ENCODE measurements at places on chromosomes 13 and 19. TPM values are rescaled to one million over a fixed set of nuclear protein-coding genes. Genes with fewer than 3 reads are reported as not detected.
A peak's percentile ranks its signal among the peaks of the same experiment; 100 is the strongest.

Gene ZNF223
- 7.4 TPM for total RNA-seq

Gene WDFY2
- 4.3 TPM for total RNA-seq

Gene CYP4F11
- total RNA-seq, result not detected

Gene ZNF585A
- total RNA-seq, result 14.8 TPM

Gene C1QTNF9
- total RNA-seq, result 3.5 TPM

Gene RAB4B
- 6.0 TPM for total RNA-seq

Gene FOXO1
- 11.3 TPM for total RNA-seq

DNA sequence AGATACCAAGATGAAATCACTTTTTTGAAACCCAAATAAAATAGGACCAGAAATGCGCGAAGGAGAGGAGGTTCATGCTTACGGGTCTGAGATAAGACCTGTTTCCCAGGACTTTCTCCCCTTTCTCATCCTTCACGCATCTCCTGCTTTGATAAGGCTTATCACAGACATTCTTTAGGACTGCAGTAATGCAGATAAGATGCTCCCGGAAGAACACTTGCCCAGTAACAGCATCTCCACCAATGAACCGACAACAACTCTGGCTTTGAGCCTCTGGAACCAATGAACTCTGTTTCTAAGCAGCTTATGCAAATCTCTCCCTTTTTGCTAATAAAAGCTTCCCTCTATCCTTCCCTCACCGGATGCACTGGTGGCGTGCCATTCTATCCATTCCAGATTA, 783.4 kb upstream of the ARGLU1 start:
- no peak for DNase-seq

GRCh38 chr13:72716776-72717175, 10.7 kb downstream of the MZT1 start:
- no peak for DNase-seq

DNA sequence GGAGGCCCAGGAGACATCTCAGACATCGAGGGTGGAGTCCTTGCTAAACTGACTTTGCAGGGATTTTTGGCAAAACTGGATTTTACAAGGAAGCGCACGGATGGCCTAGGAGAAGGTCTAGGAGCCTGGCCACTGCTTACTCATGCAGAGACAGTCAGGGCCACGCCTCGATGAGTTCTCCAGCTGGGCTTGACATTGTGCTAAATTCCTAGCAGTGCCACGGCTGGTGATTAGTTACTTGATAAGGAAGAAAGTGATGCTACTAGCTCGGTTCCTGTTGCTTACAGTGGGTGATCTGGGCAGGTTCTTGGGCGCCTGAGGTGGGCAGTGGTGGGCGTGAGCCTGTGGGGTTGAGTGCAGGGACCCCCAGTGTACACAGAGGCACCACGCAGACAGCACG, 143.4 kb downstream of the SOX1 start:
- no peak for DNase-seq

GRCh38 chr13:111325146-111325890, 4.9 kb downstream of the TEX29 start:
- no peak for DNase-seq

- DNase-seq, result no peak
These were observed 372 bp upstream of the ZNF699 start for GRCh38 chr19:9309974-9310446.

DNA sequence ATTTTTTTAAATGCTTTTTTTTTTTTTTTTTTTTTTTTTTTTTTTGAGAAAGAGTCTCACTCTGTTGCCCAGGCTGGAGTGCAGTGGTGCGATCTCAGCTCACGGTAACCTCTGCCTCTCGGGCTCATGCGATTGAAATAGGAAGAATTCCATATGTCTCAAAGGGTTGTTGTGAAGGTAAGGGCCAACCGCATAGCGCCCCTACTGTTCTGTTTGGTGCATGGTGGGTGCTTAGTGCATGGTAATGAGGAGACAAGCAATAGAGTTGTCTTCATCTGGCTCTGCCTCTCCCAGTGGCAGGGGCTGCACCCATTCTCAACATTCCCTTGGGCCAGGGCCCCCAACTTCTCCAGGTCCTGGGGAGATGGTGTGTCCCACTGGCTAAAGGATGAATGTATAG, 68.7 kb downstream of the RASL11A start:
- DNase-seq, result peak; percentile 33

DNA sequence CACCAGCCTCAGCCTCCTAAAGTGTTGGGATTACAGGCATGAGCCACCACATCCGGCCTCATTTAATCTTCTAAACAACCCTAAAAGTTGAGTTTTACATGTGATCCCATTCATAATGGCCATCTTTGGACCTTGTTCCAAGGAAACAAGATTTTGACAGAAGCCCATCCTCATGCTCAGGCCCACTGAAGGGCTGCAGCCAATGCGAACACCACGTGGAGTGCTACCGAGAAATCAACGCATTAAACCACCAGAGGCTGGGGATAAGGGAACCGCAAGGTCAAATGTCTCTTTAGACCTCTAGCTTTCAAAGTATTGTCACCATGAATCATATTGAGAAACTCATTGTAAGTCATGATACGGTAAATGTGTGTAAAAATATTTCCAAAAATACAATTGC, 49.4 kb upstream of the DOCK9 start:
- no peak for DNase-seq

GRCh38 chr19:45059258-45059965, 16.9 kb downstream of the ZNF296 start:
- peak; percentile 56 for DNase-seq

GRCh38 chr19:17214508-17215126, 540 bp upstream of the USE1 start:
- no peak for DNase-seq

GRCh38 chr19:4730740-4731171, 7.1 kb upstream of the DPP9 start:
- no peak for DNase-seq

GRCh38 chr19:55066107-55066709, 3.3 kb upstream of the RDH13 start:
- no peak for DNase-seq

- DNase-seq, result no peak
These were observed 5.4 kb upstream of the ZNF98 start for GRCh38 chr19:22427547-22427946.

GRCh38 chr13:113367771-113368170, 3.8 kb upstream of the GRTP1 start:
- no peak for DNase-seq

GRCh38 chr13:113862931-113863523, 849 bp downstream of the GAS6 start:
- peak; percentile 72 for DNase-seq

- DNase-seq, result no peak
These were observed 6.3 kb upstream of the CRTC1 start for GRCh38 chr19:18677156-18677555.

- no peak for DNase-seq
These were observed 12.3 kb upstream of the MCF2L start for GRCh38 chr13:112956571-112957294.

GRCh38 chr13:40539576-40540327, 126.7 kb downstream of the FOXO1 start:
- DNase-seq, result no peak

Measured in muscle of leg (tissue), 16 donors.